ENCODE measurements at places on chromosomes 2 and 18.
A peak's percentile ranks its signal among the peaks of the same experiment; 100 is the strongest.

DNA sequence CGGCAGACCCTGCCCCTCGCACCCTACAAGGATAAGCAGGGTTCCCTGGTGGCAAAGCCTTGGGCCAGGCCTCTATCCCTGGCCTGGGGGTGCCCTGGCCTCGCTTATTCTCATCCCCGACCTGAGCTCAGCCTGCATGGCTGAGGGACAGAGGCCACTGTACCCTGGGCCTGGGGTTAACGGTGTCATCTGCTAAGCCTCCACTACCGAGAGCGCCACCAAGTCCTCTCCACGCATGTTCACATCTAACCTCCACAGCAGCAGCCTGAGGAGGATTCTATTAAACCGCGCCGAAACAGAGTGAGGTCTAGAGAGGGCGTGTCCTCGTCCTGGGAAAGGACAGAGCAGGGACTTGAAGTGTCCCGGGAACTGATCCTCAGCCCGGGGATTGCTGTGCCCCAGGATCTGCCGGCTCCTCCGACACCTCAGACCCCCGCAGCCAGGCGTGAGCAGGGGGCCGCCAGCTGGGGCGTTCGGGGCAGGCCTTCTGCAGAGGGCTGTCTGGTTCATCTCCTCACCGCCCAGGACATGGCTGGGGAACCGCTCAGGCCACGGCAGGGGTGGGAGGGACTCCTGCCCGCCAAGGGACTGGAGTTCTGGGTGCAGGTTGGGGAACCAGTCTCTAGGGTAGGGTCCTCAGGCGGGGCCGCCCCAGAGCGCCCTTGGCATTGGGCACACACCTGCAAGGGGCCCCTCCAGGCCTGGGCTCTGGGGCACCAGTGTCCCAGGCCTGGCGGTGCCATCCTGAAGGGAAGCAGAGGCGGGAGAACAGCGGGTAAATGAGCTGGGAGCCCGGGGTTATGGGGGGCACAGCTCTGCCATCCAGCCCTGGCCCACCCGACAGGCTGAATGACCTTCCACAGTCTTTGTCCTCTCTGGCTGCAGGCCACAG, 68.0 kb upstream of the SMAD7 start:
- no peak for DNase-seq

GRCh38 chr2:197869501-197870111, 65.2 kb downstream of the PLCL1 start:
- DNase-seq: peak; percentile 28

DNA sequence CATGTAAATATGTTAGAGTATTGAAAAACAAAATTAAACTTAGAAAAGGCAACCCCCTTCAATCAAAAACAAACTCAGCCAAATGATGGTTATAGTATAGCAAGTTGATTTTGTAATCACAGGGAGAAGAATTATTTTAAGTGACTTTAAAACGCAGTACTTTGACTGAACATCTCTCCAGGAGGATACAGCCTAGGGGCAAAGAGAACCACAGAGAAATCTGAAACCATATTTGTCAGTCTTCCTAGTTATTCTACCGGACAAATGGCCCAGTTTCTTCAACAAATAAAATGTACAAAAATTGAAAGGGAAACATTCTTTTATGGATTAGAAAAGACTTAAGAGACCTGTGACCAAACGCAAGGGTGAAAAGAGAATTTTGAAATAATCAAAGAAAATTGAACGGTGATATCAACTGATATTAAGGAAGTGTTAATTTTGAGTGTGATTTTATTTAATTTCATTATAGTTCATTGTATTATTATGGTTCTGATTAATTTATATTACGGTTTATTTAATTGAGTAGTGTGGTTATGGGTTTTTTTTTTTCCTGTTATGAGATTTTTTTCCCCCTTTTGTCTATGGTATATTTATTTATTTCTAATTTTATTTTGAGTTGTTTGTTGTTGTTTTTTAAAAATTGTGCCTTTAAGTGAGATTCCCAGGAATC, 75.3 kb downstream of the HNRNPLL start:
- no peak for DNase-seq

- no peak for DNase-seq
Measured at GRCh38 chr2:88709181-88709631, 17.7 kb downstream of the RPIA start.

DNA sequence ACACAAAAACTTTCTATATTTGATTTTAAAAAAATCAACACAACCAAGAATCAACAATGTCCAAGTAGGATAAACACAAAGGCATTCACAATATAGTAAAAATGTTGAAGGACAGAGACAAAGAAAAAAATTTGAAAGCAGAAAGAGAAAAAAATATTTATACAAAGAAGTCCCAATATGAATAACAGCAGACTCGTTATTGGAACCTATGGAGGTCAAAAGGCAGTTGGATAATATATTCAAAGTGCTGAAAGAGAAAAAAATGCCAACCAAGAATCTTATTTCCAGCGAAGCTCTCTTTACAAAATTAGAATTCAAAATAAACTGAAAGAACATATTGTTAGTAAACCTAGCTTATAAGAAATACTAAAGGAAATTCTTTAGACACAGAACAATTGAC, 859.5 kb downstream of the LRP1B start:
- no peak for DNase-seq

GRCh38 chr2:101596333-101596732, 101.2 kb upstream of the MAP4K4 start:
- DNase-seq: no peak

DNA sequence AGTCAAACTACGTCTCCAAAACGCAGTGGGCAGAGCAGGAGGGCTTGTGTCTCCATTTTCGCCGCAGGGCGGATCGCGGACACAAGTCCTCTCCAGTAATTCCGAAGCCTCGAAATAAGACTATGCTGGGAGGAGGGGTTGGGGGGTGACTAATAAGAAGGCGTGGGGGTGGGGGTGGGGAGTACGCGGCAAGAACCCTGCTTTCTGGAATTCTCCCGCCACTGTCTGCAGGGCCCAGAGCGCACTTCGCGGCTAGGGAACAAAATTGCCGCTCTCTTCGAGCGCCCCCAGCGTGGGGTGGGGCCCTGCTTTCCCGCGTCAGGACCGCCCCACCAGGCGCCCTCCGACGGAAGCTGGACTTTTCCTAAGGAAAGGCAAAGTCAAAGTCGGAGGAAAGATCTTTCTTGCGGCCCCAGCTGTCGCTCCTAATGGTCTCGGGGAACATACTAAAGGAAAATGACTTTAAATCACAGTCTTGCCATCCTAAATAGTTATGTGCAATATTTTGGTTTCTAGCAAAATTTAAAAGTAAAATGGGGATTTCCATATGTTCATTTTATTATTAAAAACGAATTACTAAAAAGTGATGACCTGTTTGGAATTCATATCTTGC, 11.9 kb downstream of the NR4A2 start:
- no peak for DNase-seq

DNA sequence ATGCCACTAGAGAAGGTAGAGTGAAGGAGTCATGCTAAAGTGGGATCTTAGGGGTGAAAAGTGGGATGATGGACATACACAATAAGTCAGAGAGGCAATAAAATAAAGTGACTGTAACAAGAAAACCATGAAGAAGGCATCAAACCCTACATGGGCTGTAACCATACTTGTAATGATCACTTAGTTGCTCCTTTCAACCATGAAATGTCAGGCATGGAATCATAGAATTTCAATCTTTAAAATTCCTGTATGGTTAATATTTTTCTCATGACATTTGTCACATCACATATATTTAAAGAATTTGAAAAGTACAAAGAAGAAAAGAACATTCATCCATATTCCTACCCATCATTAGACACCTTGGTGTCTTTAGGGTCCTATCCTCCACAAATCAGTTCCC, 20.9 kb upstream of the SETBP1 start:
- DNase-seq: no peak

- DNase-seq: peak; percentile 51
Measured at GRCh38 chr2:138829326-138829919, 49.2 kb upstream of the NXPH2 start.

GRCh38 chr2:228417526-228417925, 236.0 kb upstream of the SPHKAP start:
- DNase-seq: no peak

GRCh38 chr2:113089916-113090315, 22.1 kb downstream of the IL1F10 start:
- DNase-seq: no peak

DNA sequence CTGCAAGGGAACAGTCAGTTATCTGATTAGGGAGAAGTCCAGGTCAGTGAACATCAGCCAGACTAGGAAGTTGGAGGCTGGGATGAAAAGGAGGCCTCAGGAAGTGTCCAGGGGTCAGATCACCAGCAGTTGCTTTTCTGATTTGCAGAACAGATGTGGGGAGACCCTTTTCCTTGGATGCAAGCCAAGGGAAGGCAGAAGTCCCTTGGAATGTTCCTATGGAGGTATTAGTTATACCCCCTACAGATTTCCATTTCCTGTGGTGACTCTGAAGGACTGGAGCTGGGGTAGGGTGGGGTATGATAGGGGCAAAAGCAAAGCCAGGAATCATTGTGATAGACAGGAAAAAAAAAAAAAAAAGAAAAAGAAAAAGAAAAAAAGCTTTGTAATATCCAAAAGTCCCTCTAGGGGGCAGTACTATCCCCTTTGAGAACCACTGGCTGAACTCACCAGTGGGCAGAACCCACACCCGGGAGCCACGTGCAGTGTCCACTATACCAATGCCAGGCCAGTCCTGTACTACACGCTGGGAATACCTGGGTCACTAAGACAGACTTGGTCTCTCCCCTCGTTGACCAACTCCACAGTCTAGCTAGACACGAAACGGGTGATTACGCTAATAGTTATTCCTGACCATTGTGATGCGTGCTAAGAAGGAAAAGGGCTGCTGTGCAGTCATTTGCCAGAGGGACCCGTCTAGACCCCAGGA, 7.4 kb downstream of the DYSF start:
- peak; percentile 64 for DNase-seq

DNA sequence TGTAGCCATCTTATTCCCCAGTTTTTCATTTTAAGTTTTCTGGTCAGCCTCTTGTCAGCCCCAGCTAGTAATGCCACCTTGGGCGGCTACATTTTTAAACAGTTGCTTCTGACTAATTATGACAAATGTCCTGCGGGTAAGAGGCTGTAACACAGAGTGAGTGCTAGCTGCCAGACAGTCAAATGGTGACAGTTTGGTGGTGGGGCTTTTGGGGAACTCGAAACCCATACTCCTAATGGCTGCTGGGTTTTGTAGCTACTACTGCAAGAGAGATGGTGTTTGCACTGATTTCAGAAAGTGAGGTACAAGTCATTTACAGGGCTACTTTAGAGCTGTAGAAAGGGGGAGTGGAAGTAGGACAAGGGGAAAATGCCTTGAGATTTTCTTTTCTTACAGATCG, 48.2 kb downstream of the ZCCHC2 start:
- no peak for DNase-seq

- peak; percentile 72 for DNase-seq
Measured at GRCh38 chr2:68100189-68100588, 37.4 kb upstream of the C1D start.

DNA sequence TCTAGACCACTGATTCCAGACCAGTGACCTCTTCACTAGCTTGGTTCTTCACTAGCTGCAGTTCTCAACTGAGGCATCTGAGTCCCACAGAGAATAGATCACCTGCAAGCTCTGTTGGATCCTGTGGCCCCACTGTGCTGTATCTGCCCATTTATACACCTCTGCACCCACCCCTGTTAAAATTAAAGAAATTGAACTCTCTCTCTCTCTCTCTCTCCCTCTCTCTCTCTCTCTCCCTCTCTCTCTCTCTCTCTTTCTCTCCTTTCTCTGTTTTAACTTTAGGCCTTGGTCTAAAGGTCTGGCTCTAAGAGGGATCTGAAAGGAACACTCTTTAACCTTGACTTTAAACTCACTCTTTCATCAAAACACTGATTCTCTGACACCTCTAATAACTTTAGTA, 150.5 kb downstream of the ZEB2 start:
- DNase-seq: no peak

DNA sequence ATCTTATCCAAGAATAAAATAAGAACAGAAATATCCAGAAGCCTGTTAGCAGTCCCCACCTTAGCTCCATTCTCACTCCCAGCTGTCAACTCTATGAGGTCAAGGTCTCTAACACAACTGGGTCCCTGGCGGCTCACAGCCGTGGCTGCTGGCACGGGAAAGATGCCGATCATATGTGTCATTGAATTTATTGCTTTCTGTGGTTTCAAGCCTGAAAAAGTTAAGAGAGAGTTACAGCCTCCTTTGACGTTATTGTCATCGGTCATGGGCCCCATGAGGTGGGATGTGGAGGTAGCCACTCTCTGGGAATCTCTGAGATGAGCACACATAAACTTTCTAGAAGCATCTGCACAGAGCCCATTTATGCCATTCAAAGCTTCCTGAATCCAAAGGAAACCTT, 28.7 kb upstream of the CABLES1 start:
- no peak for DNase-seq

DNA sequence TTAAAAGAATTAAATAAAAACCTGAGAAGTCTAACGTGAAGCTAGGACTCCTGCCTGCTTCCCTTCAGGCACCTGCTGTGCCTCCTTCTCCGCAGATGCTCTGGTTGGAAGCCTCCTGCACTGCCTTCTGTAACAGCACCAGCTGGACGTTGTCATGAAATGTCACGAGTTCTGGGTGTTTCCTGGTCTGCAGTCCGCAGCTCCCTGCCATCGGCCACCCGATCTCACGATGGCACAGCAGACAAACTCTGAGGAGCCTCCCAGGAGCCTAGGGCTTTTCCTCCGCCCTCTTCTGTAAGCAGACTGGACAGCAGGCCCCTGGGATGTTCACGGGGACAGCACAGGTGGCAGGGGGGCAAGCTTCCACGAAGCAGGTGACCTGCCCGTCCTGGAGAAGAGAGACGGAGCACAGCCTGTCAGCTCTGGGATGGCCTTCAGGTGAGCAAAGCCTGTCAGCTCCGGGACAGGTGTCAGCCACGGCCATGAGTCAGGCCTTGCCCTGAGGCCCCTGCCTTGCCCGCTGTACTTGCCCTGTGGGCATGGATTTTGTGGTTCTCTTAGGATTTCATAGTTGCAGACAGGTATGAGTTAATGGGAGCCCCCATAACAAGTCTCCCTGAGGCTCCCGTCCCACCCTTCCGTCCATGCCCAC, 110.3 kb downstream of the PXDN start:
- no peak for DNase-seq

DNA sequence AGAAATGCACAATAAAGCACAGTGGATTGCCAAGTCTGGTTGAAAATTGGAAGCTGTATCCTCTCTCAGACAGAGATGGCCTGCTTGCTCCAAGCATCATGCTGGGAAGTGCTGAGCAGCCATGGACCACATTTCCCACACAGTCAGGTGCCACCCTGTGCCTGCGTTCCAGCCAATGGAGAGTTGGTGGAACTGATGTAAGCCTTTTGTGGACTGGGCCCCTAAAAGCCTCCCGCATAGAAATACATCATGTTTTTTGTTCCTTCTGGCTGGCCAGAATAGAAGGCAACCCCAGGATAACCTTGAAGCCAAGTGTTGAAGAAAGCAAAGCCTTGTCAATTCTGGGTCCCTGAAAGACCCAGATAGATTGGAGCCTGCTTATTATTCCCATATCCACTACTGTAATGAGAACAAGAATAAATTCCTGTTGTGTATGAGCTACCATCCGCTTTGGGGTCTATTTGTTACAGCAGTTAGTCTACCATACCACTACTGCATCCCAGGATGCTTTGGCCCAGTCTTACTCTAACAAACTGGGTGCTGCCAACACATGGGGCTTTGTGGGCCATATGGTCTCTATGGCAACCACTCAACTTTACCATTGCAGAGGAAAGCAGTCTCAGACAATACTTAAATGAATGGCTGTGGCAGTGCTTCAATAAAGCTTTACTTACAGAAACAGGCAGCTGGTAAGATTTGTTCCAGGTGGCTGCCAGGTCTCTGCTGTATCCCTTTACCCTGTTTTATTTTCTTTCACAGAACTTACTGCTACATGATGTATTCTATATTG, 65.4 kb downstream of the POLE4 start:
- no peak for DNase-seq

GRCh38 chr2:213995400-213996105, 415.3 kb upstream of the VWC2L start:
- no peak for DNase-seq

- DNase-seq: no peak
Measured at GRCh38 chr18:47809420-47809819, 121.0 kb downstream of the SMAD2 start.
